G401 (cell line): ENCODE measurements at places on chromosomes 16 and 17. TPM values are rescaled to one million over a fixed set of nuclear protein-coding genes. Genes with fewer than 3 reads are reported as not detected.
A peak's percentile ranks its signal among the peaks of the same experiment; 100 is the strongest.

Gene PHF23
- 113 and 121 TPM in 2 replicates for total RNA-seq

Gene AOC2
- total RNA-seq, result not detected in 2 replicates

DNA sequence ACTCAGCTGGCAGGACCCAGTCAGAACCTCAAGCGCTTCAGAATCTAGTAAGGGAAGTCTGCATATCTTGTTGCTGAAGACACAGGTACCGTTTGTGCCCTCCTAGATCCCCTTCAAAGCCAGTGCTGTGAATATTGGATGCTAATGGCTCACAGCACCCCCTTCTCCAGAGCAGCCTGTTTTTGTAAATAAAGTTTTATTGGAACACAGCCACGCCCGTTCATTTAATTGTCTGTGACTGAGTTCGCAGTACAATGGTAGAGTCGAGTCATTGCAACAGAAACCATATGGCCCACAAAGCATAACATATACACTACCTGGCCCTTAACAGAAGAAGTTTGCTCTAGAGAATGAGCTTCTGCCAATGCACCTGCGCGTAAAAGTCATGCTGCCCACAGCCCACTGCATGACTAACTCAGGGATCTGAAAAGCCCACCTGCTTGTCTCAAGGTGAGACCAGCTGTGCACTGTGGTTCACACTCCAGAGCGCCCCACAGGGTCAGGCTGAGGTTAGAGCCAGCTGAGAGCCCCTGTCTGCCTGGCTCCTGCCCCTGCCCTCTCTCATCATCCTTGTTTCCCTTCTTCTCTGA, 48.8 kb downstream of the AIPL1 start:
- no peak for DNase-seq

DNA sequence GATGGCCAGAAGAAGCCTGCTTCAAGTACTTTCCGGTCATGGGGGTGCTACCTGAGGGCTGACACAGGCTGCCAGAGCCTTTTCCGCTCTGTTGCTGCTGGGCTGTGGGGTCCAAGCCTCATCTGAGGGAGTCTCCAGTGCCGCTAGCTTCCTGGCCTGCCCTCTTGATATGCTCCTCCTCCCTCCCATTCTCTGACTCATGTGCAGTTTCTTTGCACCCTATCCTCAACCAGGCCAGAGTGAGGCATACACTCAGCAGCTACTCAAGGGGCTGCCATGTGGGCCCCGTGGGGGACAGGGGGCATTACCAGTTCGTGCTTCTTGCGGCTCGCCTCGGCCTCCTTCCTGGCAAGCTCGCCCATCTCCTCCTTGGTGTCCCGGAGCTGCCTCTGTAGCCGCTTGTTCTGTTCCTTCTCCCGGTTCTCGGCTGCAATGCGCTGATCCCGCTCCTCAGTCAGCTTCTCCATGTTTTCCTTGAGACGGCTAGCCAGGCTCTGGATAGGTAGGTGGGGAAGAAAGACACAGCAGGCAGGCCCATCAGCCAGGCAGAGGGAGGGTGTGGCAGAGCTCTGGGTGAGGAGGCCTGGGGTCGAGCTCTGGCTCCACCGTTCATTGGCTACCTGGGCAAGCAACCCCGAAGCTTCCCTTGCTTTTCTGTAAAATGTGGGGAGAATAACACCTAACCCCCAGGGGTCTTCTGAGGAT, 43.8 kb downstream of the PIPOX start:
- no peak for DNase-seq

Gene MED1
- 22.0 and 22.5 TPM in 2 replicates for total RNA-seq

Gene DRC3
- 0.31 and 1.0 TPM in 2 replicates for total RNA-seq

Gene TBC1D3K
- total RNA-seq, result 0.43 and 1.1 TPM in 2 replicates

GRCh38 chr17:927611-928461, 51.7 kb downstream of the NXN start:
- DNase-seq, result no peak

Gene TMEM235
- not detected in 2 replicates for total RNA-seq

- peak; percentile 52 for DNase-seq
These were observed 13.6 kb downstream of the CEP20 start for GRCh38 chr16:15874745-15875314.

Gene NPIPA3
- total RNA-seq, result 0.37 TPM in 1 of 2 replicates, not detected in the other

Gene PRAC2
- 9.5 and 42.2 TPM in 2 replicates for total RNA-seq

DNA sequence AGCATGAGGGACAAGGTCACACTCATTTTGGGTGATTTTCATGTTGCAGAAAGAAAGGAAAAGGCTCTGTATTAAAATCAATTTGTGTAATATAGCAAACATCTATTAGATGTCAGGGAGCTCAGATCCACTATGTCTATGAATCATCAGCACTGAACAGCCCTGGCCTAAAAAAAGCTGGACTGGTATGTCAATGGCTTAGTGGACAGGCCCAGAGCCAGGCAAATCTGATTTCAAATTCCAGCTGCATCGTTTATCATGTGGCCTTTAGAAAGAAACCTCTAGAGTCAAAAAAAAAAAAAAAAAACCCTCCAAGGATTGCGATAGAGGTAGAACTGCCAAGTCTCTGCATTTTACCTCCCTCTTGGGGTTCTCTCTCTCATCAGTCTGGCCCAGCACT, 5.4 kb downstream of the GAS7 start:
- no peak for DNase-seq

Gene TIGD7
- total RNA-seq, result 6.5 and 11.8 TPM in 2 replicates

DNA sequence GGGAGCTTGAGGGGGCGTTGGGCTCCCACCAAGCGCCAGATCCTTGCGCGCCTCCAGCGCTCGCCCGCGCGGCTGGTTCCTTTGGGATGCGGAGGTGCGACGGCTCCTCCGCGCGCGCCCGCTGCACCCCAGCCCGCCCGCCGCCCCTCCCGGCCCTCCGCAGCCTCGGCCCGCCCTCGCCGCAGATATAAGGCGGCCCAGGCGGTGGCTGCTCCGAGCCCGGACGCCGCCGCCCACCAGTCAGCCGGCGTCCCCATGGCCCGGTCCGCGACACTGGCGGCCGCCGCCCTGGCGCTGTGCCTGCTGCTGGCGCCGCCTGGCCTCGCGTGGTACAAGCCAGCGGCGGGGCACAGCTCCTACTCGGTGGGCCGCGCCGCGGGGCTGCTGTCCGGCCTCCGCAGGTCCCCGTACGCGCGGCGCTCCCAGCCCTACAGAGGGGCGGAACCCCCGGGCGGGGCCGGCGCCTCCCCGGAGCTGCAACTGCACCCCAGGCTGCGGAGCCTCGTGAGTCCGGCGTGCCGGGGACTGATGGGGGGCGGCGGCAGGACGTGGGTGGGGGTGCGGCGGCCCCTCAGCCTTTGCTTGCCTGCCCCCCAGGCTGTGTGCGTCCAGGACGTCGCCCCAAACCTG, at the start of gene NPB:
TSS of gene NPB (plus strand) at position 216 of the 630 bp plus-strand sequence. CDS start at position 256, 40 bp downstream.
- no peak for DNase-seq

Gene AIPL1
- total RNA-seq, result not detected in 2 replicates

- DNase-seq, result no peak
These were observed 416.3 kb upstream of the CDH5 start for GRCh38 chr16:65950211-65950610.

DNA sequence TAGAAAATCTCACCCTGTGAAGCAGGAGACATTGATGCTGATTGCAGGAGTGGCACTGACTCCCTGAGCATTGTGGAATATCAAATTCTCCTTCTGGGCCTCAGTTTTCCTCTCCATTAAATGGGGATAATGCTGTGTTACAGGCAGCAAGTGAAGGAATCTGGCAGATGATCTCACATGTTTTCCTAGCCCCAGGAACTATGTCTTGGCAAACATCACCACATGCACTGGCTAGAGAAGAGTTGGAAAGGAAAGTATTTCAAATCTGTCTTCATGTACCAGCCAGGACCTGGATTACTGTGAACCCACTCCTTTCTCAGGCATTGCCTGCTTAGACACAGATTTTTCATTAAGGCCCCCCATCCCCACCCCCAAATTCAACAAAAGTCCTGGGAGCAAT, 13.6 kb upstream of the CCL8 start:
- DNase-seq, result no peak

Gene TUFM
- 98.3 and 136 TPM in 2 replicates for total RNA-seq

- no peak for DNase-seq
These were observed 71.0 kb downstream of the LGALS9 start for GRCh38 chr17:27701963-27702362.

Gene MT1M
- total RNA-seq, result not detected in 2 replicates

Gene INCA1
- 0.14 TPM in 1 of 2 replicates, not detected in the other for total RNA-seq

- DNase-seq, result no peak
These were observed 108.0 kb upstream of the HSBP1 start for GRCh38 chr16:83699817-83700216.

Gene NUPR1
- 113 and 153 TPM in 2 replicates for total RNA-seq

DNA sequence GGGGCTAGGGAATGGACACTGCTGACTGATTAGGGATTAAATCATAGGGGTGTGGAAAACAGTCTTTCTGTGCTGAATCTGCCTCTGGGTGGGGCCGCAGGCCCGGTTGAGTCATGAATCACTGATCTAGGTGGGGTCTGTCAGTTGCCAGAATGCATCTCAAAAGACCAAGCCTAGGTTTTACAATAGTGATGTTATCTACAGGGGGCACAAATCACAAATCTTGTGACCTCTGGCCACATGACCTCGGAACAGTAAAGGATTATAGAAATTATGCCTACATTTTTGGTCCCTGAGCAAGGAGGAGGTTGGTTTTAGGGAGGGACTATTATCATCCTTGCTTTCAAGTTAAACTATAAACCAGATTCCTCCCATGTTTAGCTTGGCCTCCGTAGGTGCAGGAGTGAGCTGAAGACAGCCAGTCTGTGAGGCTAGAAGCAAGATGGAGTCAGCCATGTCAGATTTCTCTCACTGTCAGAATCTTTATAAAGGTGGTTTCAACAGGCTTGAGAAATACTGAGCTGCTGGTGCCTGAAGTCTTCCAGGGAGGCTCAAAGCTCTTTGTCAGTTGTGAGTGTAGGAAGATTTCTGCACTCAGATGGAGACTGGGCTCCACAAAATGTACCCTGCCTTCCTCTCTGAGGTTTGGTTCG, 12.9 kb downstream of the GNGT2 start:
- no peak for DNase-seq

Gene GRB2
- 176 and 195 TPM in 2 replicates for total RNA-seq

GRCh38 chr17:49217651-49218413, 7.3 kb downstream of the ABI3 start:
- DNase-seq, result no peak

Gene ST6GALNAC1
- total RNA-seq, result not detected in 2 replicates

GRCh38 chr17:76710863-76711611, at the start of gene MXRA7:
TSS of gene MXRA7 (minus strand) at chr17:76710965. CDS start at chr17:76710946, 19 bp downstream.
- DNase-seq, result peak; percentile 82

Gene GPATCH8
- 16.8 and 19.1 TPM in 2 replicates for total RNA-seq

- DNase-seq, result no peak
These were observed 906 bp upstream of the FOXL1 start for GRCh38 chr16:86577314-86577971.

- DNase-seq, result peak; percentile 89
These were observed 23.2 kb downstream of the MAP3K14 start for GRCh38 chr17:45293413-45294211.

DNA sequence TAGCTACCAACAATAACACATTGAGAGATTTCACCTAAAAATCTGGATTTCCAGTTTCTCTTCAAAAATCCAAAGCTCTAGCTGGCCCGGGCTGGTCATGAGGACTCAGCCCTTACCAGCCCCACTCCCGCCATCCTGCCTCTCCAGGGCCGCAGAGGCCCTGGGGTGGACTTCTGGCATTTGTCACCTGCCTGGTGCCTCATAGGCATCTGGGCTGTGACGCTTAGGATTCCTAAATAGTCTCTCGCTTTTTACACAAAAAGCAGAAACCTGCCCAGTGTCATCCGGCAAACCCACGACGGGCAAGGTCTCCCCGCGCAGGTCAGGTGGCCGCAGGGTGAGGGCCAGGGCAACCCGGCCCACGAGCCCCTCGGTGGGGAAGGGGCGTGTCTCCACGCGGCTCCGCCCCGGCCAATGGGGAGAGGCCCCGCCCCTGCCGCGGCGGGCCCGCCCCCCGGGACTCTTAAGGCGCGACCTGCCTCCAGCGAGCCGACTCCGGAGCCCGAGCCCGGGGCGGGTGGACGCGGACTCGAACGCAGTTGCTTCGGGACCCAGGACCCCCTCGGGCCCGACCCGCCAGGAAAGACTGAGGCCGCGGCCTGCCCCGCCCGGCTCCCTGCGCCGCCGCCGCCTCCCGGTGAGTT, at the start of gene VASN:
TSS of gene VASN (plus strand) at position 492 of the 644 bp plus-strand sequence. CDS start 9,030 bp downstream, outside the sequence.
- peak; percentile 68 for DNase-seq

- DNase-seq, result no peak
These were observed 10.0 kb downstream of the GAN start for GRCh38 chr16:81324808-81325207.

DNA sequence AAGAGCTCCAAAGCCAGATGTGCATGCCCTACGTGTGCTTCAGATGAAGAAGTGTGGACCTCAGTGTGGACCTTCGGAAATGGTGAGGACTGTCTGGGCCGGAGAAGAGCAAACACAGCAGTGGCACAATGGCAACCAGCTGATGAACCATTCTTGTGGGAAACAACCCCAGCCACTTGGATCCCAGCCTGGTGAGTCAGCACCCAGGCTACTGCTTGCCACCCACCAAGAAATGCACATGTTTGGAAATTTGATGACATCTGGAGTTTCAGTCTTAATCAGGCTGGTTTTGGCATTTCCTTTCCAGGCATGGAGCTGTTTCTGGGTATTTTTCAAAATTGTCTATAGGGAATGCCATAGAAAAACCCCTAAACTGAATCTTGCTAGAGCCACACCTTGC, 42.7 kb downstream of the DYNLRB2 start:
- DNase-seq, result no peak

- no peak for DNase-seq
These were observed 41.3 kb upstream of the MNT start for GRCh38 chr17:2442166-2442565.

- no peak for DNase-seq
These were observed 1.1 kb upstream of the PKMYT1 start for GRCh38 chr16:2981177-2981898.

DNA sequence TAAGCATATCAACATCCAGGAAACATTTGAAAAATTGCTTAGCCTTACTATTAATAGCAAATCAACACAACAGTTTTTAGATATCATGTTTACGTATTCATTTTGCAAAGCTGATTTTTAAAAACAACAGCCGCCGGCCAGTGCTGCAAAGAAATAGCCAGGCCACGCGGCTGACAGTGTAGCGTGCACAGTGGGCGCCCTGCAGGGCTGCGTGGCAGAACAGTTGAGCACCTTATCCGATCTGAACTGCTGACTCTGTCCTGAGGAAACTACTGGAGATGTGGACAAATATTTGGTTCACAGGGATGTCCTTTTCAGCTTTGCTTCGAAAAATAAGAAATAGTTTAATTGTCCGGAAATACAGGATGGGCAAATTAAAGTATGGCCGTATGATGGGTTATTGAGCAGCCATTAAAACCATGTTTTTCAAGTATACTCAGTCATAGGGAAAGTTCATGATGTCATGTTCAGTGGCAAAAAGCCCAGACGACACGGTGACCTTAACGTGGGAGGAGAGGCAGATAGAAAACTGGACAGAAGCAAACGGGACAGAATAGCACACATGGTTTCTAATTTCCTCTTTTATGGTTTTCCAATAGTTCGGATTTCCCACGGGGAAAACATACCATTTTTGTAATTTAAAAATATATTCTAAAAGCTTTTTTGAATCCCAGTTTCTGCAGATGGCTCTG, 52.4 kb upstream of the ENDOV start:
- no peak for DNase-seq
